ENCODE measurements at places on chromosomes 3 and 15.
A peak's percentile ranks its signal among the peaks of the same experiment; 100 is the strongest.

GRCh38 chr3:136858381-136858780, 3.6 kb upstream of the NCK1 start:
- DNase-seq, result no peak

GRCh38 chr3:67349551-67350174, 304.7 kb downstream of the SUCLG2 start:
- no peak for DNase-seq

GRCh38 chr3:129747136-129747535, 140.7 kb upstream of the PLXND1 start:
- no peak for DNase-seq

DNA sequence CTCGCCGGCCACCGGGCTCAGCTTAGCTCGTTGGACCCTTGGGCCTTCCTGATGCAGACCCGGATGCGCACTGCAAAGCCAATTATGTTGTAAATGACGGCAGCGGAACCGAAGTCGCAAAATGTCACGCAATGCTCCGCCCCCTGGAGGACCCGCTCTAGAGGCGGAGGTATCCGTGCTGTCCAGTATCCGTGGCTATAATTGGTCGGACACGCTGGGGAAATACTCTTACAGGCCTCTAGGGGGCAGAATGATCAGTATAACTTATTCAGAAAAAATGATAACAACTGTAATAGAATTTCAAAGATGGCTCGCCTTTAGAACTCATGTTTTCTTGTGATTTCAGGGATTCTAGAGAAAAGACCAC, at the start of gene PRR23B:
TSS of gene PRR23B (minus strand) at position 59 of the 367 bp plus-strand sequence. CDS start 265 bp downstream, outside the sequence.
- DNase-seq, result no peak

- DNase-seq, result no peak
These were observed 412.0 kb downstream of the CNTN4 start for GRCh38 chr3:2510591-2511145.

DNA sequence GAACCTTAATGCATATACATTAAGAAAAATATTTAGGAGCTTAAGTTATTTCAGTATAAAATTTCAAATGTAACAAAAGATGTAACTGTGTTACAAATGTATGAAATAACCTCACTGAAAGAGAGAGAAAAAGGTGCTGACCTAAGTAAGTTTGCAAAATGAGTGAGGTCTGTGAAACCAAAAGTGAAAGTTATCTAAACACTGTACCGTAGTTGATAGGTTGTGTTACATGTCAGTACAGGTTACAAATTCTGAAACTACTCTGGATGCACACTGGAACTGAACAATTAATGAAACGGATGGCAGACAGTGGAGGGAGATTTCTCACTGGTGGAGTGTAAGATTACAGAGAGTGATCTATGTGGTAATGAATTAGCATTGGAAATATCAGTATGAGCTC, 420.7 kb downstream of the ZNF385D start:
- no peak for DNase-seq

DNA sequence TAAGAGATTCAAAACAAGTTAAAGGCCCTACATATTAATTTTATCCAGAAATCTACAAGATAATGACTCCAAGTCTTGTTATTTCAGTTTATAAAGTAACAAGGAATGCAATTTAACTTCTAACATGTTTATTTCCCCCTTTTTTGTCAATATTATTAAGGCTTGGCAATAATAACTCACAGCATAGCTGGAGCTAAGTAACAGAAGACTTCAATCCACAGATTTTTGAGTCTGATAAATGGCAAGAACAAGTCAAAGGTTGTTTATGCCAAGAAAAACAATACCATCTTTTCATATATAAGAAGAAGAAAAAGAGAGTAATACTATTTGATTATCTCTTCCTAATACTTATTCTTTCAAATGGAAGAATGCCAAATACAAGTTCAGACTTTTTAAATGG, 631.0 kb upstream of the CCDC54 start:
- DNase-seq, result no peak

GRCh38 chr15:33131552-33132232, 62.8 kb downstream of the FMN1 start:
- no peak for DNase-seq

GRCh38 chr3:191329654-191330529, at the start of gene UTS2B:
Gene UTS2B, minus strand, starts transcription at chr3:191330526. Its CDS starts 48,337 bp downstream, at chr3:191282189.
- peak; percentile 20 for DNase-seq

- DNase-seq, result no peak
These were observed 49.5 kb downstream of the MYLK start for GRCh38 chr3:123834631-123835030.

- no peak for DNase-seq
These were observed 465.0 kb downstream of the CNTN3 start for GRCh38 chr3:74149466-74149865.

GRCh38 chr3:43786526-43787305, 96.0 kb downstream of the ABHD5 start:
- no peak for DNase-seq

Measured in GM12892 (cell line).